Fibroblast of skin of left quadriceps (primary cell): ENCODE measurements at places on chromosomes 7 and 10.
A peak's percentile ranks its signal among the peaks of the same experiment; 100 is the strongest.

GRCh38 chr7:100021297-100021696 lies 5.9 kb downstream of the ZKSCAN1 start:
- no peak for DNase-seq

GRCh38 chr7:50599385-50599784 lies 34.2 kb upstream of the DDC start:
- no peak for DNase-seq

DNA sequence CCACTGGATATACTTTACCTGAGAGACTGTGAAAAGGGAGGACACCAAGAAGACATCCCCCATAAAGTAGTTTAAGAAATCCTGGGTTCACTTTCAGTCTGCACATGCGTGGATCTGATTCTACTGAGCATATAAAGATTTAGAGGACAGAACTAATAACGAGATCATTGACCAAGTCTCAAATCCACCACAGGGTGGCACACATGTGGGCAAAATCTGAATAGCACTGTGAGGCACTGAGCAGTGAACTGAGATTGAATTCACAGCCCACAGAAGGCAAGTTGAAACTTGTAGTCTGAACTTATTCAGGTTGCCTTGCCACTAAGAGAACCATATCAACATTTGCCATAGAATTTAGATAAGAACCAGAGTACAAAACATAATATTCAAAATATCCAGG lies 818.6 kb downstream of the GRID1 start:
- DNase-seq = peak; percentile 5

DNA sequence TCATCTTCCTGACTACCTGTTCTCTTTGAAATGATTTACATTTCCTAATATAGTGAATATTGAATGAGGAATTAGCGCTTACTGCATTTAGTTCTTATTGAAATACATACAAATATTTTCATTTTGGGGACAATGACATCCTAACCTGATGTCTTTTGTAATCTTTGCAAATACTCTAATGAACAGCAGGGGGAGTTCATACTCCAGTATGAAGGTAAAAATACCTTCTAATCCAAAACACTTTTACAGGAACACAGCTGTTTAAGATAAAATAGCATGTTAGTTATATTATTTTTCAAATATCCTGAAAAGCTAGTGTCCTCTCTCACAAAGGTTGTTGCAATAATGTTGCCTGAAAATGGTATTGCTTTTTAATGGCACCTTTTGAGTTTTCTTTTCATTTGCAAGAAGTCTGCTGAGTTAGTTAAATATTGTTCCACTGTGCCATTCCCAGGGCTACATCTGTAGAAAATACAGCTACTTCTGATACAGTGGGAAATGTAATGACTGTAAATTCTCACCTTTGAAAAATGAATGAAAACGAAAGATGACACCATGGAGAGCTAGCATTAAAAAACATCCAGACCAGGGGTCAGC lies 400.0 kb downstream of the PHF14 start:
- no peak for DNase-seq

DNA sequence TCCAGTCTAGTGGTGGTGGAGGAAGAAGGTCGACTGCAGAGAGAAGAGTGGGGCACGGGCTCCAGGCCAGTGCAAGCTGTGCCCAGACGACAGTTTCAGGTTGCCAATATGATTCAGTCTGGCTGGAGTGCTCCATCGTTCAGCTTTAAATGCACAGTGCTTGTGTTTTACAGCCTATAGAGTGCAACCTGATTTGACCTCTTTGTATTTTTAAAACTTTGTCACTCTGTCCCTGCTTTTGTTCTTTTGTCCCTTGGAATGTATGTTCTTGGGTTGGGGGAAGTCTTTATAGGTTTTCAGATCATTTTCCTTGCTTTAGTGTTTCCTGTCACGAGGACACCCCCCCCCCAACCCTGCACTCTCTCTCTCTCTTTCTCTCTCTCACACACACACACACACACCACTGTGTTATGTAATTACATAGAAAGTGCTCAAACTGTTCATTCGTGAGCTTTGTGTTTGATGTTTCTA lies 198.0 kb downstream of the CAMK1D start:
- DNase-seq = no peak

- DNase-seq = no peak
These were observed 295.2 kb downstream of the GATA3 start for GRCh38 chr10:8349610-8350249.

DNA sequence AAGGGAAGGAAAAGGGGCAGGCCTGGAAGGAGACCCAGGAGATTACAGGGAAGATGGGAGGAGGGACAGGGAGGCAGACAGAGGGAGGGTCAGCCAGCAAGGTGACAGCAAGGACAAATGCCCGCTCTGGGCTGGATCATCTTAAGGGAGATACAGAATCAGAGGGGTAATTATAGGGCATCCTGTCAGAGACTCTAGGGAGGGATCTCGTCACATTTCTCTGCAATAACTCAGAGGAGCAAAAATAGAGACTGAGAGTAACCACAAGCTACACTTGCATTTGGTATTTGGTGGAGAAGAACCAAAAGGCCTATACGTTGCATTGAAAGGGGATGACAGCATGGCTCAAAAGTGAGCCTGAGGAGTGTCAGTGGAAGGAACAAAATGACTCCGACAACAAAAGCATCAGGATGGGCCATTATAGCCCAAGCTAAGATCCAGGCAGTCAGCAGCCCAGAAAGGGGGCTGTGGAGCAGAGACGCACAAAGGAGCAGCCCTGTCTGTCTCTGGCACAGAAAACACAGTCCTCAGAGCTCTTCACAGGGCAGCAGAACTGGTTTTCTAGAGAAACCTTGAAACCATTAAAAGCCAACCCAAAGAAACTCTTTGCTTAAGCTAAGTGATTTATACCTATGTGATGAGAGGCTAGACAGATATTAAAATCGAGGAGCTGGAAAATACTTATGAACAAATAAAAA lies 430.2 kb upstream of the VSTM2A start:
- DNase-seq = no peak

DNA sequence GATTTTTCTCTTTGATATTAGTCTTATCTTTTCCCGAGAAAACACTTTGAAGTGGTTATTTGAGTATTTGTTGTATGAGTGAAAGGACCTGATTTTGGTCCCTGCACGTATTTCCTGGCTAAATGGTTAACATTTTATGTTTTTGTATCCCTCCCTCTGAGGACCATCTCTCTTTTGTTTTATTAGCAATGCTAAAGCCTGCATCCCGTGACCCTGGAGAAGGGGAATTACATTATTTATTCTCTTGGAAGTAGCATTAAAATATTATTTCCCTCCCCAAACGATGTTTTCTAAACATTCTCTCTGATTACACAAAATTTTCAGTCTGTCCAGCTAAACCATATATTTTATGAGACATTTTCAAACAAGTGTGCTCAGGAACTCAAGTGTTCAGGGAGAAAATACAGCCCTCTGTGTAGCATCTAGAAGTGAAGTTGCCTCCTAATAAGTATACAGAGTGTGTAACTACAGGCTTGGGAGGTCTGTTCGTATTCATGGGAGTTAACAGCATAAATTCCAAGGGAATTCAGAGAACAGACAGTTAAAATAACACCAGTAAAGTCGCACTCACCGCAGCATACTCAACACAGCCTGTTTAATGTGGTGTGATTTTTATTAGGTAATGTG lies 163.8 kb upstream of the NPVF start:
- DNase-seq = no peak

DNA sequence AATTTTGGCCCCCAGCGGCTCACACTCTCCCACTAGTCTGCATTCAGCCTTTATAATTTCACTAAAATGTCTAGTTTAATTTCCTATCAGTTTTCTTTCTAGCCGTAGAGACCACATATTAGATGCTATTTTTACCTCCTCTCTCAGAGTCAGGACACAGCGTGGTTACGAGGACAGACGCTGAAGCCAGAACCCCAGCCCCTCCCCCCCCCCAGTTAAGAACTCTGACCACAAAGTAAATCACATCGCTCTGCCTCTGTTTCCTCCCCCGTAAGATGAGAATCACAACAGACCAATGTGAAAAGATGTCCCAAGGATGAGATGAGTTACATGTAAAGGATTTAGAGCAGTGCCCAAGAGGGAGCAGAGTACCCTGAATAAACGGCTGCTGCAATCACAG lies 11.1 kb upstream of the TARP start:
- DNase-seq = no peak

DNA sequence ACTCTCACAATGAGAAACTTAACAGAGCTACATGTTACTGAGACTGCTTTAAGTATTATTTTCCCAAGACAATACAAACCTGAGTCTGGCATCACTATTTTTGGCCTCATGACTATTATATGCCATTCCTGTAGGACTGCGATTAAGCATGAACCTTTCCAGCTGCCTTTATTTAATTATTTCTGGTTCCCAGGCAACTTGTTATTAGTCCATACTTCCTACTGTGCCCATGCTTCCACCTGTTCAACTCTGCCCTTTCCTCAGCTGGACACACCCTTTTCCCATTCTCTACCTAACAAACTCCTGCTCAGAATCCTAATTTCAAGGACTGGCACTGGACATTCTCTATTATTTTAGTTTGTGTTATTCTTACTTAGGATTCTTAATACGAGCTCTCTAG lies 8.1 kb upstream of the CROT start:
- DNase-seq = no peak

GRCh38 chr7:66627151-66627681 lies 1.5 kb upstream of the KCTD7 start:
- DNase-seq = peak; percentile 28

- no peak for DNase-seq
These were observed 112.4 kb upstream of the PPP2R2D start for GRCh38 chr10:131788386-131788785.

GRCh38 chr10:13853854-13854253 lies 267.1 kb downstream of the PRPF18 start:
- DNase-seq = no peak

DNA sequence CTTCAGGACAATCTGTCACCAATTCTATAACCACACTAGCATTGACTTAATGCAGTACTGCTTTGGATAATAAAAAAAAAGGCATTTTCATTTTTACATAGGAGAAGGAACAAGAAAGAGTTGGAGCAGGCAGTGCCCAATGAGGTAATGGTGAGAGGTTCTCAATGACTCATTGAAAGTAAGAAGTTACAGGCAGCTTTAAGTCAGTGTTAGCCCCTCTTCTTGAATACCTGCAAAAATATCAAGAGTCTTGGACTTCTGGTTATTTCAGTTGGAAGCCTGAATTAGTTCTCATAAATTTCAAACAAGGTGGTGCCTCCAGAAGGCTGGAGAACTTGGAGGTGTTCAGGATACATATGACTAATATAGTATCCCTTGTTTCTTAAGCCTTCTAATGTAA lies 422.5 kb downstream of the HTR7 start:
- DNase-seq = no peak

- DNase-seq = no peak
These were observed 65.9 kb downstream of the ZNF467 start for GRCh38 chr7:149707448-149707886.

DNA sequence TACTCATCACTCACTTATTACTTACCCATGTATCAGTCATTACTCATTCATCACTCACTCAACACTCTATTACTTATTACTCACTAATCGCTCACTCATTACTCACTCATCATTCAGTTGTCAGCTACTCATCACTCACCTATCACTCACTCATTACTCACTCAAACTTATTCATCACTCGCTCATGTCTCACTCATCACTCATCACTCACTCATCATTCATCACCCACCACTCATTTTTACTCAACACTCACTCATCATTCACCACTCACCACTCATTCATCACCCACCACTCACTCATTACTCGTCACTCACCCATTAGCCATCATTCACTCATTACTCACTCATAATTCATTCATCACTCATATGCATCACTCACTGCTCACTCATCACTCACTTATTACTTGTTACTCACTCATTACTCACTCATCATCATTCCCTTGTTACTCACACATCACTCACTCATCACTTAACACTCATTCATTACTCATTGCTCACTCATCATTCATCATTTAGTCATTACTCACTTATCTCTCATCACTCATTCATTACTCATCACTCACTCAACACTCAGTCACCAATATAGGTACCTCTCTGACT lies 237.9 kb downstream of the ADARB2 start:
- DNase-seq = no peak
